ENCODE measurements at places on chromosomes 4 and X. TPM values are rescaled to one million over a fixed set of nuclear protein-coding genes. Genes with fewer than 3 reads are reported as not detected.

The PTCHD1 gene
- polyA plus RNA-seq, result not detected

The FHL1 gene
- polyA plus RNA-seq, result 23.9 TPM

The NEUROG2 gene
- polyA plus RNA-seq, result not detected

The PPEF2 gene
- polyA plus RNA-seq, result not detected

The CTAG2 gene
- polyA plus RNA-seq, result 8.5 TPM

The CXorf58 gene
- not detected for polyA plus RNA-seq

The PRKX gene
- polyA plus RNA-seq, result 5.2 TPM

The TCEAL6 gene
- polyA plus RNA-seq, result not detected

The HTN3 gene
- not detected for polyA plus RNA-seq

The ZNF141 gene
- polyA plus RNA-seq, result 2.8 TPM

The ZNF330 gene
- polyA plus RNA-seq, result 32.7 TPM

The LDB2 gene
- 4.5 TPM for polyA plus RNA-seq

The RAB39B gene
- 0.10 TPM for polyA plus RNA-seq

The TCEANC gene
- 3.1 TPM for polyA plus RNA-seq

The CSN1S1 gene
- 8.1 TPM for polyA plus RNA-seq

The USP53 gene
- 28.2 TPM for polyA plus RNA-seq

The CCNB3 gene
- 0.39 TPM for polyA plus RNA-seq

The KLHL13 gene
- polyA plus RNA-seq, result 1.3 TPM

The DCK gene
- 7.1 TPM for polyA plus RNA-seq

The AMTN gene
- polyA plus RNA-seq, result not detected

The P2RY10 gene
- not detected for polyA plus RNA-seq

The TSPAN7 gene
- polyA plus RNA-seq, result 13.4 TPM

The PWWP3B gene
- polyA plus RNA-seq, result 1.4 TPM

The OTC gene
- polyA plus RNA-seq, result 1.0 TPM

The RTL3 gene
- 0.04 TPM for polyA plus RNA-seq

The KDR gene
- polyA plus RNA-seq, result 8.2 TPM

The STATH gene
- not detected for polyA plus RNA-seq

The SATL1 gene
- polyA plus RNA-seq, result not detected

The GABRA4 gene
- polyA plus RNA-seq, result not detected

The VSIG4 gene
- 137 TPM for polyA plus RNA-seq

The PCDH7 gene
- polyA plus RNA-seq, result 0.90 TPM

The RNF212 gene
- 4.3 TPM for polyA plus RNA-seq

The UGT2A3 gene
- polyA plus RNA-seq, result 0.04 TPM

The SCD5 gene
- polyA plus RNA-seq, result 4.3 TPM

The PHKA1 gene
- polyA plus RNA-seq, result 5.2 TPM
